ENCODE measurements at places on chromosomes 3 and 15.

GRCh38 chr15:59406446-59406845, 31.5 kb upstream of the FAM81A start:
- no peak for DNase-seq

- DNase-seq = no peak
Measured at GRCh38 chr3:189455009-189455408, 176.2 kb upstream of the TP63 start.

- no peak for DNase-seq
Measured at GRCh38 chr15:34584330-34584668, 848 bp upstream of the GOLGA8B start.

- peak; percentile 72 for DNase-seq
Measured at GRCh38 chr3:42501681-42502428, 588 bp upstream of the VIPR1 start.

DNA sequence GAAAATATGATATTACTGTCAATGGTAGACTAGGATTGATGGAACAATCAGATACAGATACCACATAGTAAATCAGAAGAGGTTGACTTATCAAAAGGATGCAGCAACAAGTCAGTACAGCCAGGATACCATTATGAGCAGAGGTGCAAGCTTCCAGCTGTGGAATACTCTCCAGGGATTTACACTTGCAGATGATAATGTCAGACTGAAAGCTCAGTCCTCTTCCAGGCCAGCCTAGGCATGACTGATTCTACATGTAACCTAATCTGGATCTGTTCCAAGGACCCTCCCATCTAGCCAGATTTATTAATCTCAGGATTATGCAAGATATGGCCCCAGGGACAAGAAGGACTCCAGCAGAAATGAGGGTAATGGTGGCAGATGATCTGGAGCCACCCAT, 8.2 kb downstream of the FILIP1L start:
- no peak for DNase-seq

GRCh38 chr15:80591471-80591870, 103.6 kb upstream of the ABHD17C start:
- no peak for DNase-seq

DNA sequence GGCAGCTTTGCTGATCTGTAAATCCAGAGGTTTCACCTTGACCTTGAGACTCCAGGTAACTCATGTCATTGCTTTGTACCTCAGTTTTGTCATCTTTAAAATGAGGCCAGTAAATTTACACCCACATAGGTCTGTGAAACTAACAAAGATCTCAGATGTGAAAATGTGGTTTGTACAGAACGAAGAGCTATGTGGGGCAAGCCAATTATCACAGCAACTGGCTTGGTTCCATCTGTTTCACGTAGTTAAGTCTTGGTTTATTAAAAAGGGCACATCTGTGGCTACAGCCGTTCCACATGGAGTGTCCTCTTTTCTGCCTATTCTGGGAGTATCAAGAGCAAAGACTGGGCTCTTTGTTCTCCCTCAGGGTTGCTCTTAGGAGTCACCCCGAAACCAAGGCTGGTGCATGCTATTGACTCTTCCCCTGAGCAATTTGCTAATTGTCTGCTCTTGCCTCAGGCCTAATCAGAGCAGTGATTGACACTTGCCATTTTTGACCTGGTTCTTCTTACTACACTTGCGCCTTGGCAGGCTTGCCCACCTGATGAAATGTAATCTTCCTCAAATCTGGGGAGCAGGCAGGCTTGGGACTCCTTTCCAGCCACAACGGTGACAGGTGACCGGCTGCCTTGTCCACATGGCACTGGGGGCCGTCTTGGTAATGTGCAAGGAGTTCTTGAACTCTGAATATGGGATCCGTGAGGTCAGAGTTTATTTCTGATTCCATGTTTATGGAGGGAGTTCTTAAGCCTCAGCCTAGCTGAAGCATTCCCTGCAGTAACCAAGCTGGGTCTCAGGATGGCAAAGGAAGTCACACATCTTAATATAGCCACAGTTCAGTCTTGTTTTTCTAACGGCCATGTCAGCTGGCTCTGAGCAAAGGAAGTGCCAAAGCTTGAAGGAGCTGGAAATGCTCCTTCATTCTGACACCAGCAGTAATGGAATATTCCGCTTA, 40.1 kb downstream of the EAF1 start:
- no peak for DNase-seq

- no peak for DNase-seq
Measured at GRCh38 chr15:71334873-71335272, 219.6 kb downstream of the THSD4 start.

DNA sequence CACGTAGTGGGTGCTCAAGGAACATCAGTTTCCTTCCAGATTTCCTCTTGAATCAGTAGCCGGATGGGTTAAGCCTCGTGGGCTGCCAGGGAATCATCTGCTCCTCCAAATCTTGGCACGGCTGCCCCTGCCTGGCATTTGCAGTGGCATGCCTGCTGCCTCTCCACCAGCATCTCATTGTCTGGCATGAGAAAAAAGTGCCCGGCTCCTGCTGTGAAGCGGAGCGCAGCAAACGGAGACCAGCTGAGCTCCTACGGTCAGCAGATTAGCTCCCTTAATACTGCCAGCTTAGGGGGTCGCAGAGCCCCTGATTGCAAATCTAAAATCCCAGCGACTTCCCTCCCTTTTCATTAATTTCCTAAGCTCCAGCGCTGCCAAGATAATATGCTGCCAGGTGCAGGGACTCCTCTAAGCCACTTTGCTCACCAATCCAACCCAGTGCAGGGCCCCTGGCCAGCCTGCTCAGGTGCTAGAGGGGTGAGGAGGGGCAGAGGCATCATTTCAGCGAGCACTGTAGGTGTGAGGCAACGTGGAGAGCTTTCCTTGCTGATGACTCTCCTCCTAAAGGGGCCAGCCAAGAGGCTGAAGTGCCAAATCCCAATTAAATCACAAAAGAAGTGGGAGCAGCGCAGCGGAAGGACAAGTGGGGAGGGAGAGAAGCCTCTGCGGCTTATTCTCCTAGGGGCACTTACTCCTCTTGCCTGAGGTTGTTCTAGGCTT, 49.6 kb upstream of the ST8SIA2 start:
- DNase-seq = no peak

DNA sequence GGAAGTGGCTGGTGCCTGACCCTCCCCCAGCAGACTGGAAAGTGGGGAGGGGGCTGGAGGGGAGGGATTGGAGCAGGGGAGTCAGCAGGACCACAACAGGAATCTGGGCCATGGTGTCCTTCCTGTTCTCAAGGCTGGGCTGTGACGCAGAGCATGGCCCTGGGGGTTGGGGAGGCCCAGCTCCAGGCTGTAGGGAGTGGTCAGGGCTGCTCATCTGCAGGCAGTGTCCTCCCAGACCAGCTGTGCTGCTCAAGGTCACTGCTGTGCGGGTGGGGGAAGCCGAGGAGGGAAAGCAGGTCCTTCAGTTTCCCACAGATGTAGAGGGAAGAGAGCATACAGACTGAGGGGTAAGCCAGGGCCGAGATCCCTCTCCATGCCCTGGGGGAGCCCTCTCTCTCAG, 40.7 kb downstream of the CYP11A1 start:
- no peak for DNase-seq

DNA sequence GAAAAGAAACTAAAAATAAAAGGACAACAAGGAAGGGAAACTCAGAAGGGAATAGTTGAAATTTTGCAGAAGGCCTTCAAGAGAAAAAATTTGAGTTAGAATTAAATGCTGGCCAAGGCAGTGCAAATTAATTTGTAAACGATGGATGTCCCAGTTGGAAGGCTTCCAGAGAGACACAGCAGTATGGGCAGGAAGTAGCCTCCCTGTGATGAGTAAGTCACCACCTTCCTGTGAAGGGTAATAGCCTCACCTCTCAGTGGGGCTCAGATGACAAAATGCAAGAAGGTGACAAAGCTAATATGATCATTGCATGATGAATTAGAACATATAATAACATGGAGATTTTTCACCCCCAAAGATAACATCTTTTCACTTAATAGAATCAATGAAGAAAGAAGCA, 27.3 kb upstream of the TMCO5A start:
- no peak for DNase-seq

DNA sequence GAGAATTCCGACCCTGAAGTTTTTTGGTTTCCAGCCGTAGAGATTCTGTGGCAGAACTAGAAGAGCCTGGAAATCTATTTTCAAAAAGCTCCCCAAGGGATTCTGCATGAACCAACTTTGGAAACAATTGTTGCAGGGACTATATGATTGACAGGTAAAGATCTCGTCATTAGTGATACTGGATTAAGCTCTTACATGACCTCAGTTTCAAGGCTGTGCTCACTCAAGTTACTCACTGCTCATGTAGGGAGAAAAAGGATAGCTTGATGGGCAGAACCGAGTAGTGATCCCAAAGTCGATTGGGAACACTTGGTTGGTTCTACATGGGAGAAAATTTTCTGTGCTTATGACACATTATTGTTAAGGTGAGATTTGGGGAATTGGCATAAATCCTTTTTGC, 142.3 kb upstream of the RASGRP1 start:
- DNase-seq = no peak

DNA sequence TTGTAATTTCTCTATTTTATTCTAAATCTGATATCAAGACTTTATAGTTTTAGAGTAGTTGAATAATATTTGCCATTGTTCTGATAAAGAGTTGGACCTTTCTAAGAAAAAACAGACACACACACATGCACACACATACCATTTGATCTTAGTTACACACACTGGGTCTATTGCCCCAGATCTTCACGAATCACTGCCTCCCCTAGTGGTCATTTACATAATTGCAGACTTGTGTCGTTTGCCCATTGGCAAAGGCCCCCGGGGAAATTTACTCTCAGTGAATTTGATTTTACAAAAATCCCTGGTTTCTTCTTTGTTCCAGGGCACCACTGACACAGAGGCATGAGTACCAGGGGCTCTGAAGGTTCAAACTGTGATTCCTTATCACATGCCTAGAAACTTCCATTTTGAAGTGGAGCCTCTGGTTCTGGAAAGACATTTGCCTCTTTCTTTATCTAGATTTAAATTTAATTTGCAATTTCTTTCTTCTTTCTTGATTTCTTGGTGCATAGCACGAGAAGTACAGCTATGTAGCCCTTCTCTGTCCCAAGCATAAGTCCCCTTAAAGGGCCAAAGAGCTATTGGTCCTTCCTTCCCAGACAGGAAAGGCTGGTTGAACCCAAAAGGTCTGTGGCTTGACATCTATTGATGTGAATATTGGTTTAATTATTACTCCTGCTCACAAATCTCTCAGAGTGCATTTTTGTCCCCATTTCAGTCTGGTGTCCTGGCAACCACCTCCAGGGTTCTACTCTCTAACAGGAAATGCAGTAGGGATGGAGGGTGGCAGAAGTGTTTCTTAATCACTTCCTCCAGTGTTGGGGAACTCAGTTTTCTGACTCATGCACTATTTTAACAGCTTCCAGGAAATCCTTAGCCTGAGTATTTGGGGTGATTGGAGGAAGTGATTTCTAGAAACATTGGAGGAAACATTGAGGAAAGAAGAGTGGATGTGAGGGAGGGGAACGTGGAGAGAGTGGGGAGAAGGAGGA, 32.4 kb upstream of the SLC6A11 start:
- no peak for DNase-seq

- no peak for DNase-seq
Measured at GRCh38 chr3:181716966-181717365, 5.2 kb downstream of the SOX2 start.

GRCh38 chr15:76730262-76730661, 174.9 kb downstream of the SCAPER start:
- DNase-seq = no peak

DNA sequence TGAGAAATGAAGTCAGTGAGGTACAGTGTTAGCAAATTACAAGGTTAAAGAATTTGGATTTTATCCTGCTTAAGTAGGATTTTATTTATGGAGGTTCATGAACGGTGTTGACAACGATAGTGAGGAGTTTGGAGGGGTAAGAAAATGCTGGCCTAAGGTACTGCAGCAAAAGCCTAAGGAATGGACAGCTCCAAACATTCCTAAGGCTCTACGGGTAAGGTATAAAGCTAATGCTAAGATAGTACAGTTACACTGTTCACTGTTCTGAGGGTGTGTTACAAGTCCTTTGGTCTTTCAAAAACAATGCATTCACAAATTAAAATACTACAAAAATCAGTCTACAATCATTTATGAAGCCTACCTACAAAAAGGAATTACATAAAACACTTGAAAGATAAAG, 7.3 kb downstream of the MTMR10 start:
- DNase-seq = no peak

GRCh38 chr3:22159004-22159695, 408.1 kb upstream of the ZNF385D start:
- no peak for DNase-seq

- no peak for DNase-seq
Measured at GRCh38 chr15:74227968-74228722, 8.0 kb upstream of the CCDC33 start.

DNA sequence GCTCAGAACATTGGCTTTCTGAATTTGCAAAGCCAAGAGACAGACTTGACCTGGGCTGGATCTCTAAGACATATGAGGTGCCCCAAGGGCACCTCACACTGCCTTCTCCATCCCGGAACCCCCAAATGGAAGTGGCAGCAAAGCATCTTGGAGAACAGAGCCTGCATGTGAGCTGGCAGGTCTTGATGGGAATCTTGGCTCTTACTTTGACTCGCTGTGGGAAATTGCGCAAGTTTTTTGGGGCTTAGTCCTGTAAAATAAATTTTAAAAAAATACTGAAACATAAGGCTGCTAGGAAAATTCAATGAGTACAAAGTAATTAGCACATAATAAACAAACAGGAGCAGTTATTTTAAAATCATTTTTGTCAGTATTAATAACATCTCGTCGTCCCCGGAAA, 13.7 kb upstream of the SEC22A start:
- DNase-seq = no peak

DNA sequence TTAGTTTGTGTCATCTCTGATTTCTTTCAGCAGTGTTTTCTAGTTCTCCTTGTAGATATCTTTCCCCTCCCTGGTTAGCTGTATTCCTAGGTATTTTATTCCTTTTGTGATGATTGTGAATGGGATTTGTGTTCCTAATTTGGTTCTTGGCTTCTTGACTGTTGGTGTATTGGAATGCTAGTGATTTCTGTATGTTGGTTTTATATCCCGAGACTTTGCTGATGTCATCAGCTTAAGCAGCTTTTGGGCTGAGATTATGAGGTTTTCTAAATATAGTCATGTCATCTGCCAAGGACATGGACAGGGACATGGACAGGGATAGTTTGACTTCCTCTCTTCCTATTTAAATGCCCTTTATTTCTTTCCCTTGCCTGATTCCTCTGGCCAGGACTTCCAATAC, 35.8 kb downstream of the MYO9A start:
- no peak for DNase-seq

DNA sequence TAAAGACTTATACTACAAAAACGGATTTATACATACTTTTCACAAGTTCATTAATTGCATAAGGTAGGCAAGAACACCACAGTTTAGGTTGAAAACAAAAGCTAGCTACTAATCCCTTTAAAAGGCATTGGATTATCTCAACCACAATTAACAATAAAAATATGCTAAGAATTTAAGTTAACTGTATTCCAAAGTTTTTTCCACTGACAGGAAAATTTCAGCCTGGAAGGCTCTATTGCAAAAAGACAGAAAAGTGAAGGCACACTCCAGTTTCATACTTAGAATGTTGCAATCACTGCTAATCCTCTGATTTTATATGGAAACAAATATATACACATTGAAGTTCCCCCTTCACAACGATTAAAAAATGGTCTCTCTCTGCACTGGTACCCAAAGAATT, 71.5 kb downstream of the TJP1 start:
- DNase-seq = no peak
